Stomach (tissue), 19 donors: ENCODE measurements at places on chromosomes 16 and 17. TPM values are rescaled to one million over a fixed set of nuclear protein-coding genes. Genes with fewer than 3 reads are reported as not detected.

GRCh38 chr16:75576384-75576811 is 10.2 kb downstream of the GABARAPL2 start:
- H3K36me3 ChIP-seq: peaks cover 98% of the 10 kb centered on the region
- H3K27me3 ChIP-seq: no peaks in the 10 kb centered on the region
- no peak for DNase-seq
- no peak overlapping the region for H3K4me3 ChIP-seq

Gene GP1BA
- not detected for polyA plus RNA-seq

- no peak overlapping the region for H3K4me3 ChIP-seq
- no peaks in the 10 kb centered on the region for H3K27me3 ChIP-seq
- DNase-seq: no peak
- no peaks in the 10 kb centered on the region for H3K4me1 ChIP-seq
- no peak overlapping the region for H3K27ac ChIP-seq
These were observed 590.6 kb upstream of the SOX9 start for GRCh38 chr17:71530248-71530647.

GRCh38 chr17:19361326-19361725 is 1.2 kb downstream of the B9D1 start:
- peaks cover 12% of the 10 kb centered on the region for H3K4me1 ChIP-seq
- no peaks in the 10 kb centered on the region for H3K27me3 ChIP-seq
- peaks cover 27% of the 10 kb centered on the region for H3K36me3 ChIP-seq

GRCh38 chr17:4530799-4531730 is 24.1 kb downstream of the MYBBP1A start:
- no peaks in the 10 kb centered on the region for H3K36me3 ChIP-seq
- DNase-seq: no peak

GRCh38 chr16:77359065-77359502 is 75.8 kb downstream of the ADAMTS18 start:
- H3K27ac ChIP-seq: no peak overlapping the region
- H3K36me3 ChIP-seq: no peaks in the 10 kb centered on the region
- no peaks in the 10 kb centered on the region for H3K27me3 ChIP-seq
- no peaks in the 10 kb centered on the region for H3K4me1 ChIP-seq
- H3K4me3 ChIP-seq: no peak overlapping the region

DNA sequence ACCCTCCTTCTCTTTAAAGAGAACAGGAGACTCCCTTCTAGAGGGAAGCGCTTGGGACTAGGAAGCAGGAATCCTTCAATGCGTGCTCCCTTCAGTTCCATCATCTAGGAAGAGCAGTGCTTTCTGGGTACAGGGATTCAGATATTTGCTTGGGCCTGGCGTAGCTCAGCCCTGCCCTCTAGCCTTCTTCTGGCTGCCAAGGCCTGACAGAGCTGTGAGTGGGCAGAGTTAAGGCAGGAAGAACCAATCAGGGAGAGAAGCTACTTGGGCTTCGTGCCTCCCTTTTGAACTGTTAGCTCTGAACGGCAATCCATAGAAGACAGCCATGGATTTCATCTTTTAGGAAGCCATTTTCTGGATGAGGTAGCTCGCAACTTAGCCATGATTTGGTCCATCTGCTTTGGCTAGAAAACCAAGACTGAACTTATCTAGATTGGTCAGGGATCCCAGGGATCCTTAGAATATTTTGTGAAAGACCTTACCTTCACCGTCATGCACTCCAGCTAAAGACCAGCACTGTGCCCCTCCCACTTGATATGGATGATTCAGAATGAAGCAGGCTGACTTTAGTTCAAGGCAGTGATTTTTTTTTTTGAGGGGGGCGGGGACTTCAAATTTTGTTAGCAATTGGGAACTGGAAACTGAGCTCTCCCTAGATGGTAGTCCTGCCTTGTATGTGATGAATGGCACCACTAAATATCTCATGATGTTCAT is 2.5 kb upstream of the CORO6 start:
- H3K27me3 ChIP-seq: no peaks in the 10 kb centered on the region
- H3K36me3 ChIP-seq: peaks cover 22% of the 10 kb centered on the region
- H3K4me3 ChIP-seq: no peak overlapping the region
- H3K27ac ChIP-seq: no peak overlapping the region
- peaks cover 19% of the 10 kb centered on the region for H3K4me1 ChIP-seq

DNA sequence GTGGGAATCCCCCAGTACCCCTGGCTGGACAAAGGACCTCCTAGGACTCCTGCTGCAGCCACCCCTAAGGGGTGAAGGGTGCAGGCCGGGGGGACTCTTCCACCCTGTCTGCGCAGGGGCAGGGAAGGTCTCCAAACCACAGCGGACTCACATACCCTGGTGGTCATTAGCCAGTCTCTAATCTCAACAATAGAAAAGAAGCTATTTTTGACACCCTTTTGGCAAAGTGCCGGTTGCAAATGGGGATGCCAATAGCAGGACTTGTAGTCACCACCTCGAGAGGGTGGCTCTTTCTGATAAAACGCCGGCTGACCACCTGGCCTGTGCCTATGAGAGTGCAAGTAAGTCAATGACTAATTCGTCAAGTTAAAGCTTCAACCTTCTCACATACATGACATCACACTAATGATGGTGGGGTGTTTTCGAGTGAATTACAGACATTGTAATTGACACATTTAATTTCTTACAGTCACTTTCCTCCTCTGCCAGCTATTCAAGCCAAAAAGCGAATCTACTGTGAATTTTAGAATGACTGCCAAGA is 23.1 kb upstream of the DNAH17 start:
- H3K27ac ChIP-seq: no peak overlapping the region
- no peak for DNase-seq
- no peaks in the 10 kb centered on the region for H3K27me3 ChIP-seq
- no peaks in the 10 kb centered on the region for H3K36me3 ChIP-seq
- no peaks in the 10 kb centered on the region for H3K4me1 ChIP-seq
- no peak overlapping the region for H3K4me3 ChIP-seq

- H3K4me3 ChIP-seq: no peak overlapping the region
- H3K36me3 ChIP-seq: peaks cover 18% of the 10 kb centered on the region
- no peak overlapping the region for H3K27ac ChIP-seq
These were observed 39.2 kb downstream of the GPATCH8 start for GRCh38 chr17:44464037-44464436.

- peaks cover 87% of the 10 kb centered on the region for H3K36me3 ChIP-seq
- no peaks in the 10 kb centered on the region for H3K27me3 ChIP-seq
- no peak overlapping the region for H3K27ac ChIP-seq
- peaks cover 8% of the 10 kb centered on the region for H3K4me1 ChIP-seq
- DNase-seq: no peak
These were observed 9.6 kb downstream of the GALK1 start for GRCh38 chr17:75755205-75755901.

GRCh38 chr17:65202844-65203571 is 65.8 kb downstream of the RGS9 start:
- no peaks in the 10 kb centered on the region for H3K27me3 ChIP-seq
- no peaks in the 10 kb centered on the region for H3K4me1 ChIP-seq
- H3K36me3 ChIP-seq: no peaks in the 10 kb centered on the region
- no peak overlapping the region for H3K4me3 ChIP-seq
- H3K27ac ChIP-seq: no peak overlapping the region
- no peak for DNase-seq

DNA sequence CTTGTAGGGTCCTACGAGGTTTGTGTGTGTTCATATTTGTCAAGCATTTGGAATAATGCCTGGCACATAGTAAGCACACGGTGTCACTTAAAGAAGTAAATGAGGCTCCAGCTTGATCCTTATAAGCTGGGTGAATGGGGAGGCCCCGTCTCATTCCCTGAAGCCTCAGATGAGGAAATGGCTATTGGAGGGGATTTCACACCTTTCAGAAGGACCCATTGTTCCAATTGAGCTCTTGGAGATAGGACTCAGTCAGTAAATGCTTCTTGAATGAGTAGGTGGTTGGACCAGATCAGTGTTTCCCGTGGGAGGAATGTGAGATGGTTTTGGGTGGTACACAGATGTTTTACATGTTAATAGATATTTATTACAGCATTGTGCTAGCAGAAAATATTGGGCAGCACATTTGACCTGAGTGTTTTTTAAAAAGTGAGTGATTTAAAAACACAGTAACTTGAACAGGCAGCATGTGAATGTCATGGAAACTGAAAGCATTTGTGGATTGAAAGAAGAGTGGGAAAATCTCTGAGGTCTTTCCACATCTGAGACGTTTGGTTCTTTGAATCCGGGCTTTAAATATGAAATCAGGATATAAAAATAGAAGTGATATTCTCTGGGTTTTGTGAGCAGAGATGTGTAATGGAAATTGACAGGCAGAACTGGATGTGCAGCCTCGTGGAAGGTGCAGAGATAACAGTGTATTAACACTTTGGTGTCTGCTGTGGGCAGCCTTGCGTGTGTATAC is 36.4 kb upstream of the ARHGAP17 start:
- H3K27me3 ChIP-seq: no peaks in the 10 kb centered on the region
- peak overlapping the region; percentile 47 for H3K27ac ChIP-seq
- H3K4me1 ChIP-seq: peaks cover 41% of the 10 kb centered on the region
- H3K4me3 ChIP-seq: no peak overlapping the region
- DNase-seq: no peak
- H3K36me3 ChIP-seq: no peaks in the 10 kb centered on the region

Gene HBA1
- polyA plus RNA-seq: 0.88 TPM

- no peak overlapping the region for H3K4me3 ChIP-seq
- no peaks in the 10 kb centered on the region for H3K27me3 ChIP-seq
- no peak overlapping the region for H3K27ac ChIP-seq
- no peak for DNase-seq
- no peaks in the 10 kb centered on the region for H3K4me1 ChIP-seq
These were observed 202.1 kb upstream of the PSMD7 start for GRCh38 chr16:74094514-74094913.

Gene CD300H
- not detected for polyA plus RNA-seq

Gene MYLK3
- polyA plus RNA-seq: 0.46 TPM

DNA sequence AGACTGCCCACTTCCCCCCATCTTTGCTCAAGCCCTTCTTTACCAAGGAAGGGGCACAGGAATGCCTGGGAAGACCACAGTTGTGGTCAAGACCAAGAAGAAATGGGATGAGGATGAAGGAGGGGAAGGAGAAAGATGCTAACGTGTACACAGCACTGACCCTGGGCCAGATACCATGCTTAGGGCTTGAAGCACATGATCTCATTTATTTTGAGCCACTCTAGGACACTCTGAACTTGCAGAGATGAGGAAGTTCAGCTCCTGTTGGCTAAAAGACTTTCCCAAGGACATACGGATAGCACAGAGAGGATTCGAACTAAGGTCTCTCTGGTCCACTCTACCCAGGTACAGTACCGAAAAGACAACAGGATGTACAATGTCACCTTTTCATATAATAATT is 42.6 kb downstream of the PIK3R5 start:
- no peaks in the 10 kb centered on the region for H3K4me1 ChIP-seq
- H3K27ac ChIP-seq: peak overlapping the region; percentile 8
- no peaks in the 10 kb centered on the region for H3K36me3 ChIP-seq
- H3K27me3 ChIP-seq: peaks cover 3% of the 10 kb centered on the region
- H3K4me3 ChIP-seq: no peak overlapping the region
- DNase-seq: no peak
